ENCODE measurements at places on chromosomes 6 and 20. TPM values are rescaled to one million over a fixed set of nuclear protein-coding genes. Genes with fewer than 3 reads are reported as not detected.

- no peak for DNase-seq
Measured at GRCh38 chr20:44646023-44646640, 5.4 kb downstream of the ADA start.

GRCh38 chr6:75230484-75231325 is 12.9 kb downstream of the COX7A2 start:
- no peak for DNase-seq

DNA sequence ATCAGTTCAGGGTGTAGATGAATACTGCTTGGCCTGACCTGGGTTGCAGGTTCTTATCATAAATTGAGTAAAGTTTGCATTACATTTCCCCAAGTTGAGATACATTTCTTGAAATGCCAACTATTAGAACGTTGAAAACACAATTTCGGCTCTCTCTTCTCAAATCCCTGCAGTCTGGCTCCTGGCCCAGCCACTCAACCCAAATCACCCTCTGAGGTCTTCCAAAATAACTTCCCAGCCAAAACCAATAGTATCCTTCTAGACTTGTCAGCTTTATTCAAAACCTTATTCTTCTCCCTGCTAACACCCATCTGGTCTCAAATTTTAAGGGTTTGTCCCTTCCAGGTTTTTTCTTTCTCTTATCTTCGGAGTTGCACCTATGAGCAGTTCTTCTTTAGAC is 263.6 kb downstream of the EYA4 start:
- DNase-seq, result peak; percentile 50

- DNase-seq, result peak; percentile 29
Measured at GRCh38 chr6:170076466-170077165, 214.3 kb downstream of the DLL1 start.

C20orf204 gene
- 2.8 TPM for total RNA-seq

TMC2 gene
- total RNA-seq, result 0.15 TPM

MYBL2 gene
- total RNA-seq, result 0.84 TPM

Measured in aorta (tissue), 5 donors.